ENCODE measurements at places on chromosomes 1 and 21.

GRCh38 chr1:211830328-211831142 is at the start of gene LPGAT1:
TSS of gene LPGAT1 (minus strand) at chr1:211830763. CDS start at chr1:211829296, 1,467 bp downstream.
- DNase-seq: peak; percentile 92
- peaks cover 15% of the 10 kb centered on the region for H3K4me1 ChIP-seq
- H3K4me3 ChIP-seq: peak within 1 kb of the TSS; percentile 87
- H3K27me3 ChIP-seq: no peaks in the 10 kb centered on the region

GRCh38 chr1:21262293-21263051 is 27.8 kb downstream of the ECE1 start:
- H3K36me3 ChIP-seq: no peaks in the 10 kb centered on the region
- no peaks in the 10 kb centered on the region for H3K27me3 ChIP-seq
- DNase-seq: peak; percentile 65
- H3K4me1 ChIP-seq: peaks cover 7% of the 10 kb centered on the region
- H3K27ac ChIP-seq: peak overlapping the region; percentile 59
- no peak overlapping the region for H3K4me3 ChIP-seq

- no peak overlapping the region for H3K4me3 ChIP-seq
- no peak for DNase-seq
- H3K27me3 ChIP-seq: no peaks in the 10 kb centered on the region
- no peaks in the 10 kb centered on the region for H3K4me1 ChIP-seq
Observed at GRCh38 chr1:225201447-225201846, 226.4 kb downstream of the LBR start.

DNA sequence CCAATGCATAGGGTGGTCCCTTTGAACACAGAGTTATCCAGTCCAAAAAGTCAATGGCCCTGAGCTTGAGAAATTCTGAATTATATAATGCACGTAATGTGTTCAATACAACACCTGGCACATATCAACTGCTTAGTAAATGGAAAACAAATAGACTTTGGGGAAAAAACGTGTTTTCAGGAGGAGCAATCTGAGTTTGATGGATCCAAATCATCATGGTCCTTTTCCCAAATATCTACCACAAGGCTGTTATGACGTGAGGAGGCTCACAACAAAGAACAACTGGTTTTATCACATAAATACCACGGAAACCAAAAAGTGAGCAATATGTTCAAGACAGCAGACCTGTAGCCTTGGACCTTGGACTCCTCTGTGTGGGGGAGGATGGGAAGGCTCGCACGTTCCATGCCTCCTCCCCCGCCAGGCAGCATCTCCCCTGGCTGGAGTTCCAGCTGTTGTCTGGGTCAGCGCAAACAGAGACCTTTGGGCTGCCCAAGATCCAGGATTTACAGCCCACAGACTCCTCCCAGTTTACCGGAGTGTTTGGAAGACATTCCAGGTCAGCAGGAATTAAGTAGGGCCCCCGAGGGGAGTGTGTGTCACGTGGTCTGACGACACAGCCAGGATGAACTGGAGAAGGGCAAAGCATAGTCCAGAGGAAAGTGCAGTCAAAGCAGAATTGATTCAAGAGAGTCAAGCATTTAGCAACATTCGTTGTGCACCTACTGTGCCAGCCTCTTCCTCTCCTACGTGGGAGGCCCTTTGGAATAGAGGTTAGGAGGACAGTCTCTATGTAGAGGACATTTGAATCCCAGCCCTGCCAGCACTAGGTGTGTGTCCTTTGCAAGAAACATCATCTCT is 32.2 kb upstream of the MED18 start:
- H3K4me3 ChIP-seq: peak overlapping the region; percentile 71
- H3K36me3 ChIP-seq: no peaks in the 10 kb centered on the region
- H3K27ac ChIP-seq: peak overlapping the region; percentile 36
- H3K4me1 ChIP-seq: peaks cover 3% of the 10 kb centered on the region

DNA sequence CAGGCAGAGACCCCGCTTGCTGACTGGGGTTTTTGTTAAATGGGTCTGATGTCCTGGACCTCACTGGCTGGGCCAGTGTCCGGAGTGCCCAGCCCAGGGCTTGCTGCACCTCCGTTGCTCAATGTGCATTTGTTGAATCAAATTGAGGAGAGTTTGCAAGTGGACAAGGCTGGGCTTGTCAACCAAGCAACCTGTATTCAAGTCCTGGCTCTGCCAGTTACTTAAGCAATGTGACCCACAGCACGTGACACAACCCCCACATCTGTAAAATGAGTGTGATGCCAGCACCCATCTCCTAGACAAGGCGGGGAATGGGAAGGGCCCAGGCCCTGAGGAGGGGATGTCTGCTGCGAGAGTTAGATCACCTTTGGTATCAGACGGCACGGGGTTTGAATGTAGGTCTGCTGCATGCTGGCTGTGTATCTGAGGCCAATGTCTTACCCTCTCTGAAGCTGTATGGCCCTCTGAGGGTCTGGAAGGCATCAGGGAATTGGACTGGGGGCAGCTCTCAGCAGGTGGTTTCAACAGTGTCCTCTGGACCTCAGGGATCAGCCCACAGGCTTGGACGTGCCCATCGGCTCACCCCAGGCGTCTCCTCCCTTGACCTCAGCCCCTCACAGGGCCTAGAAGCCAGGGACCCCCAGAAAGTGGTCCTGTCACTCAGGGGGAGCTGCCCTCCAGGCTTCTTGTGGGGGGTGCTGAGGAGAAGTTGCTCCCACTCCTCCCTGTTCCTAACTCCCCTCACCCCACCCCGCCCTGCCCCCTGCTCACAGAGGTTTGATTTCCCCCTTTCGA is 51.0 kb upstream of the RUNX3 start:
- no peak for DNase-seq
- no peak overlapping the region for H3K4me3 ChIP-seq
- H3K27me3 ChIP-seq: no peaks in the 10 kb centered on the region
- no peak overlapping the region for H3K27ac ChIP-seq

- no peaks in the 10 kb centered on the region for H3K27me3 ChIP-seq
- peak; percentile 82 for DNase-seq
- no peaks in the 10 kb centered on the region for H3K36me3 ChIP-seq
- no peak overlapping the region for H3K4me3 ChIP-seq
- H3K27ac ChIP-seq: no peak overlapping the region
Observed at GRCh38 chr1:221174330-221174993, 295.2 kb downstream of the HLX start.
